CD4-positive, alpha-beta T cell treated with Interleukin-6 for 4 hours (primary cell): ENCODE measurements at places on chromosomes 5 and 9.
A peak's percentile ranks its signal among the peaks of the same experiment; 100 is the strongest.

DNA sequence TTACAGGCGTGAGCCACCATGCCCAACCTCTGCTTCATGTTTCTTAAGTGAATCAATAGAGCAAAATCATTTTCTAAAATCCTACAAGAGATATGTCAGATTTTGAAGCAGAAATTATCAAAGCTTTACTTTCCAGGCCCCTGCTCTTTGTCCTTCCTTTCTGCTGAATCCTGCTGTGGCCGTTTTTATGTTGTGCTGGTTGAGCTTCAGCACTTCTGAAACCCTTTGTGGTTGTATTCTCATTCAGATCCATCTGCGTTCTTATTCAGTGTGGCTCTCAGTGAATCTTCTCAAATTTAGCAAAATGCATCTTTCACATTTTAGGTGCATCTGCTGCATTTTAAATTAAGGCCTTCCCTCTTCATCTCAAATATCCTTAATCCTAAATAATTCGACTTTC is 26.0 kb downstream of the JMY start:
- no peak for DNase-seq

- DNase-seq: no peak
These were observed 43.2 kb upstream of the BRINP1 start for GRCh38 chr9:119412399-119412798.

- DNase-seq: peak; percentile 73
These were observed 3.0 kb upstream of the FAM13B start for GRCh38 chr5:138035605-138036537.

- no peak for DNase-seq
These were observed 21.5 kb downstream of the IL6ST start for GRCh38 chr5:55973296-55973695.

- DNase-seq: no peak
These were observed 41.7 kb downstream of the ZNF608 start for GRCh38 chr5:124704594-124705284.

- no peak for DNase-seq
These were observed 23.0 kb downstream of the RNF145 start for GRCh38 chr5:159186319-159186718.

DNA sequence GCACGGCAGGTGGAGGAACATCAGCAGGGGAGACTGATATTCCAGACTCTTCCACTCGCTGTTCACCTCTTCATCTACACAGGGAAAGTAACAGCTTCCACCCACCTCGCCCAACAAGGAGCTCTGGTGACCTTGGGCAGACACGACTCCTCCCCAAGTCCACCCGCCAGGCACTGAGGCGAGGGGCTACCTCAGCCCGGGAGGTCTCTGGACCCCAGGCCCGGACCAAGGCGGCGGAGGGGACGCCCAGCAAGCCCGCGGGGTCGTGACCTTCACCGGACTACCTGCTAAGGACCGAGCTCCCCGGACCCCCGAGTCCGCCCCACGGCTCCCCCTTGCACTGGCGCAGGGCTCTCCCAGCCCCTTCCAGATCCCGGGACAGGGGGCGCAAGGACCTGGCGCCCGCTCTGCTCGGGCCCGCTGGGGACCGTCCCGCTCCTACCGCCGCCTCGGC is 70.2 kb upstream of the LPCAT1 start:
- DNase-seq: no peak
